Activated T-cell treated with anti-CD3 and anti-CD28 coated beads for 24 hours (primary cell): ENCODE measurements at places on chromosomes 7 and 10.

DNA sequence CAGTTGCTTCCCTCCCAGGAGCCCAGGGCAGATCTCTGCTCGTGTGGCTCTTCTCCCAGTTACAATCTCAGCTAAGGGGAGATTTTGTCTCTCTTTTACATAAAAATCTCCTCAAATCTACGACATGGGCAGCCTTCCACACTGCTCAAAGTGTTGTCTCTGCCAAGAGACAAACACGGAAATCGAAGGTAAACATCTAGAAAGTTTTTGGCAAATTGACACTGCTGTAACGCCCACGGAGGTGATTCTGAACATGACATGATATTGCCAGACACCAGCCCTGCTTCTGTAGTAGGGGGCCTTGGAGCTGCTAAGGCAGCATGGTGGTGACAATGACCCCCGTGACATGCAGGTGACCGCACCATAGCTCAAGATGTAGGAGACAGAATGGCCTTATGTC is 128.3 kb downstream of the CCDC3 start:
- DNase-seq, result no peak

DNA sequence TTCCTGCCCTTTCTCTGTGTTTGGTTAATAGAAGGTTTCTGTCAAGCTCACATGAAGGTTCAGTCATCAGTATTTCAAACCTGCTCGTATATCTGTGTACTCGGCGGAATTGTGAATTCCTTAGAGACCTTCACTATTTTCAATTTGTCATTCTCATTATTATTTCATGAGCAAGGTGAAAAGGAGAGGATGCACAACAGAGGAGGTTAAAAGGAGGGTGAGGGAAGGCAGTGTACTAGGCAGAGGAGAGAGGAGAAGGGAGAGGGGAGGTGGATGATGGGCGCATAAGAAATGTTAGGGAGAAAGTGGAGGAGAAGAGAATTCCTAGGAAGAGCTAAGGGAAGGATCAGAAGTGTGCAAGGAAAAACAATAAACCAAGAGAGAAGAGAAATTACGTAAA is 185.0 kb upstream of the COBL start:
- no peak for DNase-seq

- no peak for DNase-seq
Observed at GRCh38 chr7:40996233-40996677, 706.6 kb downstream of the INHBA start.

GRCh38 chr7:93117327-93117726 is 452 bp downstream of the SAMD9 start:
- DNase-seq, result no peak

- no peak for DNase-seq
Observed at GRCh38 chr7:1329966-1330800, 97.5 kb downstream of the UNCX start.

DNA sequence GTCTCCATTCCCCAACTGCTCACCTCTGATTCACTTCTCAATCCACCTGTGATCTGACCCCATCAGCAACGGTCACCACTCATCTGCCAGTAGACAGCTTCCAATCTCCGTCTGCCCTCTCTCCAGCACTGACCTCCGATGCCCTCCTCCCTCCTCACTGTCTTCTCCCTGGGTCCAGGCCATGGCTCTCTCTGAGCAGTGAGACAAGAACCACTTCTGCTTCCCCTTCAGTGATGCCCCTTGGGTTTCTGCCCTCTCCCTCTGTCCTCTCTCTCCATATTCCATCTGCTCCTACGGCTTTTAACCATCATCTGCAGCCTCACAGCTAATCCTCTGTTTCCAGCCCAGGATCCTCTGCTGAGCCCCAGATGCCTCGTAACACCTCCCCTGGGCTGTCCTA is 55.5 kb upstream of the OPALIN start:
- DNase-seq, result no peak

- no peak for DNase-seq
Observed at GRCh38 chr7:157441023-157441399, 104.2 kb downstream of the DNAJB6 start.

DNA sequence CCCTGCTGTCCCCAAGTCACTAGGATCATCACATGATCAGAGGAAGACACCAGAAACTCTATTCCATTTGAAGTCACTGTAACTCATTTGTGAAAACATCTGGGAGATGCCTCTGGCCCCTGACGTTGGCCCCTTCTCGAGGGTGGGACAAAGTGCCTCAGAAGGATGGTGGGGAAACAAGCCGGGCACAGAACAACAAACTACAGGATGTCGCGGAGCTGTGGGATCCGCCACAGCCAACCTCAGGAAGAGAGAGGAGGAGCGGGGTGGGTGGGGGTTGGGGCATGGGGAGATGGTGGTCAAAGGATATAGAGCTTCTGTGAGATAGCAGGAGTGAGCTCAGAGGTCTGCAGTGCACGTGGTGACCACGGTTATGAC is 265.6 kb upstream of the TCERG1L start:
- no peak for DNase-seq

DNA sequence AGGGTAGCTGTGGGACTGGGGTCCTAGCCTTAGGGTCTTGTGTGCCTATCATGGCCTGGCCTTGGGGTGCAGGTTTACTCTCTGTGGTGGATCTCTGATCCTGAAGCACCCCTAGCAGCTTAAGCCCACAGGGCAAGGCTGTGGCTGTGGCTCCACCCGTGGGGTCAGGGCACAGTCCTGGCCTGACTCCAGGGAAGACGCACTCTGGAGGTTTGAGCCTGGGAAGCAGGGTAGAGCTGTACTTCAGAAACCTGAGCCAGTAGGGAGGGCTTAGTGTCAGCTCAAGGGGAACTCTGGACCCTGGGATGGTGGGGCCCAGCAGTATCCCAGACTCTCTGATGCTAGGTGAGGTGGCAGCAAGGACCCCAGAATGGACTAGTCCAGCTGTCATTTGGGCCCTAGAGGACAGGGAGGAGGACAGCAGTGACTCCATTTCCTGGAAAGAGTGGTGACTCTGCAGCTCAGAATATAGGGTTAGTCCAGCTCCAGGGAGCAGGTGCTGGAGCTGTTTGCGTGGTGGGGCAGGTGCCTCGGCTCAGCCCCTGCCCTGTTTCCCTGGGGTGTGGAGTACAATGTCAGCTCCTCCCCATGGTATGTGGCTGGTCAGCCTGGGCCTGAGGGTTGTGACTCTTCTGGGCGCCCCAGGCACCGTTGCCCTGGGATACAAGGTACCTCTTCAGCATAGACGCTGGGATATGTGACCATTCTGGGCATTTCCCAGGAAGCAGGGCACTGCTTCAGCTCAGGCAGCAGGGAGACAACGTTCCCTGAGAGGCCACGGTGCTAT is 15.8 kb downstream of the GTPBP4 start:
- DNase-seq, result no peak

DNA sequence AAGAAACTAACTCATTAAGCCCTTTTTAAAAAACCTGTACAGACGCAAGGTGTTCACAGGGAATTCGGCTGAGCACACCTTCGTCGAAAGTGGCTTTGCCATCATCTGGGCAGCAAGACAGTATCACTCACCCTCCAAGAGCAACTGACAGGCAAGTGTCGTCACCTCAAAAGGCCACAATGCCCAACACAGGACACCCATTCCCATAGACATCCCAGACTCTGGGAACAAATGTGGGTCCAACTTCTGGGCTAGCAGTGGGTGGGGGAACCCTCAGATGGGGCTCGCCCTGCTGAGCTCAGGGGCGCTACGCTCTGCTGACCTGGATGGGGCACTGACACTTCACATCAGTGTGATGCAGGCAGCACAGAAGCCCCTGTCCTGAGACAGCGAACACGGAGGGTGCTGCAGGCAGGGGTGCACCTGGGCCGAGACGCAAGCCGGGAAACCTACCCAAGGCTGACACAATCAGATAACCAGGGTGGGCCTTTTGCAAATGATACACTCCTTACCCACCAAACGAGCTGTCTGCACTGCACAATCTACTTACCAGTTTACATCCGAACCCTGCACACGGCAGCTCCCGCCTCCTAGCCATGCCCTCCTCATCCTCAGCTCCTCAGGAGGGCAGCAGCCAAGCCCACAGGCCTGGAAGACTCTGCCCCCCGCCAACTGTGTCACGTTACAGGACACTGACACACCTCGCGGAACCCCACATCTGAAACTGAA is 1.7 kb downstream of the DIP2C start:
- DNase-seq, result no peak

GRCh38 chr10:105658696-105659095 is 1017.6 kb downstream of the SORCS3 start:
- DNase-seq, result no peak

- DNase-seq, result no peak
Observed at GRCh38 chr7:128876586-128876977, 13.9 kb downstream of the ATP6V1F start.

DNA sequence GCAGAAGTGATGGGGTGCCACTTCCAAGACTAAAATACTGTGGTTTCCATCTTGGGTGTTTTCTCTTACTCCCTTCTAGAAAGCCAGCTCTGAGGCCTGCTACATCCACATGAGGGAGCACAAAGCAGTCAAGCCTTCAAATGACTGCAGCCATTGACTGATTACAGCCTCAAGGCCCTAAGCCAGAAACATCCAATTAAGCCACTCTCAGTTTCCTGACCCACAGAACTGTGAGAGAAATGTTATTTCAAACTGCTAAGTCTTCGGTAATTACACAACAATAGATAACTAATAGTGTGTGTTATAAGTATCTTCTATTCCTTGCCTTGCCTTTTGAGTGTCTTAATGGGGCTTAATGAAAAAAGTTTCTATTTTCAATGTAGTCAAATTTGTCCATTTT is 24.8 kb downstream of the BRAF start:
- DNase-seq, result no peak

DNA sequence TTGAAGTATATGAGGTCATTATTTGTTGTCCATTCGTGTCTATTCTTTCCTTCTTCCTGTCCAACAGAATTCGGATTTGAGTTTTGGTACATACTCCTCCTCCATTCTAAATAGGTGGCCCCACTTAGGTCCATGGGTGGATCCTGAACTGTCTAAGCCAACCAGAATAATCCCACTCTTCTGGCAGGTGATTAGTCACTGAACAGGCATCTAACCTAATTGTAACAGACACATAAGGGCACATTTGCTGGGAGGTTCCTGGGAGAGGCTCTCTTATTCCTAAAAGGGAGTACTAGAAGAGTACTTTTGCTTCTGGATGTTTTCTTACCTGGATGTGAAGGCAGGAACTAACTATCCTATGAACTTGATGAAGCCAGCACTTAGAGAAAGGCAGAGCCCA is 16.8 kb downstream of the LRRC72 start:
- DNase-seq, result no peak

- DNase-seq, result no peak
Observed at GRCh38 chr10:84196083-84196482, 1.7 kb downstream of the CDHR1 start.

DNA sequence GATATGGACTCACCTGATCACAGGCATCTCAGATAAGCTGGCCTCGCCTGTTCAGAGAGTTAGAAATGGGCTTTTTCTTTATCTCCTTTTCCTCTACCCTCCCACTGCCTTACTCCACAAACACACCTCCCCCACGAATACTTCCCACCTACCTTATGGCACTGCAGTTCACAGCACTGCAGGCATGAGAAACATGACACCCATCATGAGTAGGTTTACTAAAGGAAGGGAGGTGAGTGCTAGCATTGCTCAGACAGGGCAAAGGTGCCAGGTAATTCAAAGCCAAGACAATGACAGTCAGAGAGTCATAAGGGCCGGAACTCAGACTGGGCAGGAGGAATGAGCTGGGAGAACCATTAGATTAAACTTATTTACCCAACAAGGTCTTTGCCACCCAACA is 220.6 kb downstream of the FAM107B start:
- no peak for DNase-seq

DNA sequence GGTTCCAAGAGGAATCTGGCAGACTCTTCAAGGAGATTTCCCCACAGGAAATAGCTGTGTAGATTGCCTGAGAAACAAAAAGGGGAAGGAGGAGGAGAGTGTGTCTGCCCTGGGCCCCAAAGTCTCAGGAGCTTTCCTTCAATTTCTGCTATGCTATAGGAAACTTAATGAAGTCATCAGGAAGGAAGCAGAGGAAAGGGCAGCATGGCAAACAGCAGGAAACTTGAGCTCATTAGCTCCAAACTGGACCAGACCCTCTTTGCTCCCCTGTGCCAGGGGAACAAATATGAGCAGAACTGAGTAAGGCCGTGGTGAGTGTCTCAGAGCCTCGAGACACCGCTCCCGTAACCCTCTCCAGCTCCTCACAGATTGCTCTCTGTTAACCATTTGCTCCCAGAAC is 4.8 kb upstream of the KCNIP2 start:
- no peak for DNase-seq

- no peak for DNase-seq
Observed at GRCh38 chr7:90701771-90702170, 105.7 kb downstream of the CDK14 start.

DNA sequence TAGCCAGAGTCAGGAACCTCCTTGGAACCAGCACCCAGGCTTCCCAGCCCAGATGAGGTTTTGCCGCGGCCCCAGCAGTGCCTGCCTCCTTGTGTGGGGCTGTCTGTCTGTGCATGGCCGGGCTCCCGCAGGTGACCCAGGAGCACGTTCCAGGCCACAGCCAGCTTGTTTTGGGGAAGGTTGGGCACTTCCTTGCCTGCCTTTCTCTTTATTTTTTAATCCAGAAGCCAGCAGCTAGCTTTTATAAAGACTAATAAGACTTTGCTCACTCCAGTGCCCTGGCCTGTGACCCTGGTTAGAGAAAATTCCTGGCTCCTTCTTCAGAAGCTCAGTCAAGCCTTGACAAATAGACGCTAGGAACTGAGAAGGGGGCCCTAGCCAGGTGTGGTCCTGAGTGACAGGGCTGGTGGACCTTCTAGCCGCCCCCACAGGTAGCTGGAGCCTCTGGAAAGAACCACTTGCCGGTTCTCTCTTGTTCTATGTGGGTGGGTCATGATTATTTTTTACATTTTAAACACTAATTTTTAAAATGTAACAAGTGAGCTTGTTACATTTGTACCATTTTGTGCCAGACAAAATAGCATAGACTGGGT is 837 bp downstream of the SLC29A3 start:
- no peak for DNase-seq

- no peak for DNase-seq
Observed at GRCh38 chr10:44242091-44242490, 142.8 kb downstream of the CXCL12 start.

DNA sequence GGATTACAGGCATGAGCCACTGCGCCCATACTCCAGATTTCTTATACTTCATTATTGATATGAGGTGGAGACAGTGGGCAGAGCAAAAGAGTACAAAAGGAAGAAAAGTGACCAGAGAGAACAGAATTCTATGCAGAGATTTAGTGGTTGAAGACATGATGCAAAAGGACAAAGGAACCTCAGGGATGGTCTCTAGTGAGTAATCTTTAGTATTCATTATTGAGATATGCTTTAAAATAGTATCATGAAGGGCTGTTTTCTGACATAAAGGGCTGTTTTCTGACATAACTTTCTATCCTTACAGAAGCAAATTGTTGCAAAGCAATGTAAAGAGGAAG is 81.2 kb upstream of the OIT3 start:
- no peak for DNase-seq

DNA sequence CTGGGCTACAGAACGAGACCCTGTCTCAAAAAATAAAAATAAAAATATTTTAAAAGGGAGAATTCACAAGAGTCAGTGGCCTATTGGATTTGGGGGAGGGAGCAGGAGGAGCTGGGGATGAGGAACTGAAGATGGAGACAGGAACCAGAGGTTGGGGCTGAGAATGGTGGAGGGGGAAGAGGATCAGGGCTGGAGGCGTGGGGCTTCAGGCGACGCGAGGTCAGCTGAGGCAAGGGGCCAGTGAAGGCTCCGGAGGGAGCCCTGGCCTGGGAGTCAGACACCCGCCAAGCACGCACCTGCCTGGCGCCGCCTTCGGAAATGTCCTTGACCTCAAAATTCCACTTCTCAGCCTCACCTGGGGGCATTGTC is 671 bp upstream of the CLEC2L start:
- DNase-seq, result no peak
